ENCODE measurements at places on chromosomes 6 and 20.

DNA sequence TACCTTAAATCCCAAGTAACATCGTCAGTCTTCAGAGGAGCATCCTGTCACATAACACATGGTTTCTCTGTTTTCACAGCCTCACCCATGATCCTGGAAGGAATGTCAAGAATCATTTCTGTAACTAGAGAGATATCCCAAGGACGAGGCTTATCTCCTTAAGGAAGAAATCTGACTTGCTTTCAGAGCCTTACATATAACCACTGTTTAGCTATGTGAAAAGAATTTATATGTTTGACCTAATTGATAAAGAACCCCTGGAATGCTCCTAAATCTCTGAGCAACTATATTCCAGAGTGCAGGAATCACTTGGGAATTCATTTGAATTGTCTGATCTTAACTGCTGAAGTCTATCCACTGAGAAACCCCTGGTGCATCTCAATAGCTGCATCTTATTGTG is 243.1 kb downstream of the ALDH8A1 start:
- DNase-seq, result no peak

GRCh38 chr20:991850-992249 is 10.3 kb downstream of the RSPO4 start:
- DNase-seq, result no peak

GRCh38 chr20:15811951-15812350 is 761.3 kb downstream of the KIF16B start:
- no peak for DNase-seq

- no peak for DNase-seq
Observed at GRCh38 chr20:62244644-62245108, 6.4 kb downstream of the OSBPL2 start.

DNA sequence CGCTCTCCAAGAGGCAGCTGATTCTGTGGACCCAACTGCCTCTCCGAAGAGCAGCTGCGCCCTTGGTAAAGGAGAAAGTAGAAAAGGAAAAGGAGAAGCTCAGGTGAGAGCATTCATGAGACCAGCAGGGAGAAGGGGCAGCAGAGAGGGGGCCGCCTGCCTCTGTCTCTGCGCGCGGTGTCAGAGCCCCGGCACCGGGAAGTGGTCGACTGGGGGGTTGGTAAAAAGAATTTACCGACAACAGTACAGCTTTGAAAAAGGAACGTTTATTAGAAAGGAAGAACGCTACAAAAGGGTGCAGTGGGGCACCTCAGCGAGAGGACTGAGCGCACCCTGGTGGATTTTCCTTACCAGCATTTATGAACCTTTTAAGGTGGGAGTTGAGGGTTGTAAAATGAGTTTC is 61.9 kb downstream of the GPR6 start:
- DNase-seq, result peak; percentile 51

DNA sequence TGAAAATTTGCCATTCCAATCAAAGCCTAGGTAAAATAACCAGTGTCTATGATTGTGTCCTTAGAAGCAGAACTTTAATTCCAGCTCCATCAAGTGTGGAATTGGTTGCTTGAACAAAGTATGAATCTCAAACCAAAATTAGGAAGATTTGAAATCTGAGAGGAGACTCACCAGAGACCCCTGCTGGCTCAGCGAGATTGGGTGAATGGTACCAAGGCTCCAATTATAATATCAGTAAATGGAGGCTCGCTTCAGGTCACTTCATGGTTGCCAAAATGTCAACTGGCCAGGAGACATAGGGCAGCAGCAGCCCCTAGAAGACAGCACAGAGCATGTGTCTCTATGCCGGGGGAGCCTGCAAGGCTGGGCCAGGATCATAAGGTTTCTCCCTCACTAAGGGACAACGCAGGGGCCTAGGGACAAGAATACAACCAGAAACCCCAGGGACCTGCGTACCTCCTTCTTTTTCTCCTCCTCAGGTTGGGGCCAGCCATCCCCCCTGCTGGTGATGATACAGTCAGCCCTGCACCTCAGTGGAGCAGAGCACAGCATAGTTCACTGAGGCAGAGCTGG is 14.0 kb downstream of the RBL1 start:
- DNase-seq, result peak; percentile 24

- no peak for DNase-seq
Observed at GRCh38 chr20:59016795-59017492, 2.3 kb upstream of the TUBB1 start.

- DNase-seq, result no peak
Observed at GRCh38 chr6:147704691-147705090, 196.2 kb downstream of the SAMD5 start.

- no peak for DNase-seq
Observed at GRCh38 chr20:25277941-25278521, 30.1 kb downstream of the PYGB start.

DNA sequence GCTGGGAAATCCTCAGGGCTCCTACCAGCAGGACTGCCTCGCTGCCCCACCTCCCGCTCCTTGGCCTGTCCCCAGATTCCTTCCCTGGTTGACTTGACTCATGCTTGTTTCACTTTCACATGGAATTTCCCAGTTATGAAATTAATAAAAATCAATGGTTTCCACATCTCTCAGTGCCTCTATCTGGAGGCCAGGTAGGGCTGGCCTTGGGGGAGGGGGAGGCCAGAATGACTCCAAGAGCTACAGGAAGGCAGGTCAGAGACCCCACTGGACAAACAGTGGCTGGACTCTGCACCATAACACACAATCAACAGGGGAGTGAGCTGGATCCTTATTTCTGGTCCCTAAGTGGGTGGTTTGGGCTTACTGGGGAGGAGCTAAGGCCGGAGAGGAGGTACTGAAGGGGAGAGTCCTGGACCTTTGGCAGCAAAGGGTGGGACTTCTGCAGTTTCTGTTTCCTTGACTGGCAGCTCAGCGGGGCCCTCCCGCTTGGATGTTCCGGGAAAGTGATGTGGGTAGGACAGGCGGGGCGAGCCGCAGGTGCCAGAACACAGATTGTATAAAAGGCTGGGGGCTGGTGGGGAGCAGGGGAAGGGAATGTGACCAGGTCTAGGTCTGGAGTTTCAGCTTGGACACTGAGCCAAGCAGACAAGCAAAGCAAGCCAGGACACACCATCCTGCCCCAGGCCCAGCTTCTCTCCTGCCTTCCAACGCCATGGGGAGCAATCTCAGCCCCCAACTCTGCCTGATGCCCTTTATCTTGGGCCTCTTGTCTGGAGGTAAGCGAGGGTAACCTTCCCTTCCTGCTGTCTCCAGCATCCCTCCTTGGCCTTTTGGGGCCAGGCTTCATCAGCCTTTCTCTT is at the start of gene CFB:
TSS of gene CFB (plus strand) at position 589 of the 863 bp plus-strand sequence. CDS start at position 716, 127 bp downstream.
- no peak for DNase-seq

DNA sequence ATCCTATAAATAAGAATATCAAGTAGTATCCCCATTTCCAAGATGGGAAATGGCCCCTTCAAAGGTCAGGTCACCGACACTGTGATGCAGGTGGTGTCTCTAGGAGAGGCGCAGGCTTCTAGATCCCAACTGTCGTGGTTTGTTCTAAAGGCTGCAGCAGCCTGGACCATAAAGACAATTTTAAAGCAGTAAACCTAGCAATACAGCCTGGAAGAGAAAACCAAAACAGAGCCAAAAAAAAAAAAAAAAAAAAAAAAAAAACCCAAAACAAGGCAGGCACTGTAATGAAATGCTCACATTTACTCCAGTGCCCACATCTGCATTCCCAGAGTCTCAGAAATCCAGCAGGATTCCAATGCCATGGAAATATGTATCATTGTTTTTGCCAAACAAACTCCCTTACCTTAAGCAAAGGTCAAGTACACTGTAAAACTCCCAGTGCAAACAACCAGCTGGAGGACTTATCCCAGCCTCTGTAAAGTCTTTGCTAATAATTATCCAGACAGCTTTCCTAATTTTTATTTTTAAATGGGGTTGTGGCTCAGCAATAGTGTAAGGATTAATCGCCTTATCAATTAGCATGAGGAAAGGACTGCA is 98.2 kb downstream of the PSMG4 start:
- DNase-seq, result no peak

GRCh38 chr6:135235716-135236115 is 54.6 kb downstream of the MYB start:
- no peak for DNase-seq

- no peak for DNase-seq
Observed at GRCh38 chr20:64109831-64110391, 2.5 kb upstream of the NPBWR2 start.

DNA sequence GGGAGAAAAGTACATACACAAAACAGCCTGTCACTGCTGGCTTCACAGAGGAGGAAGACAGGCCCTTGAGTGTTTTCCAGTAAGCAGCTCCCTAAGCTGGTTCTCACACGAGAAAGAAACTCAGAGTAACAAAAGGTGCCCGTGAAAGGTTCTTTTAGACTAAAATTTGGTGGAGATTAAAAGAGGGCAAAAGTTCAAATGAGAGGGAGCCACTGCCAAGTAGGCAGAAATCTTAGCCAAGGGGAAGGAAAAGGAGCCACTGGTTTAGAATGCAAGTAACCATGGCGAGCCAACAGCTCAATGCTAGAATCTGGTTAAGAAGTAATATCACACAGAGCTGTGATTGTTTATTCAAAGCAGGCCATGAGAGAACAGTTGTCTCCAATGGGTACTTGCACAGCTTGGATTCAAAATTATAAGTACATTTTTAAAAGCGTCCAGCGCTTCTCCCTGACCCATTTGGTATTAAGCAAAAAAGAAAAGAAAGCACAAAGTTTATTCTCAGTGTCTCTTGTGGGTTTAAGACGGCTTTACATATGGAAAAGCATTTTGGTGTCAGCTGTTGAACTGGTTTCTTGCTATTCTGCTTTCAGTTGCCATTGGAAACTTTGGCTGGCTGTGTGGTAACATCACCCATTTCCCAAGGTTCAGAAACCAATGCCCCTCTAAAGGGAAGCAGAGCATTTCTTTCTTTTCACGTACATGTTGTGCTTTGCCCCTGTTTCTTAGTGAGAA is 648.5 kb downstream of the RNF144B start:
- no peak for DNase-seq
